Cardiac muscle cell (in vitro differentiated cells and primary cell): ENCODE measurements at places on chromosomes 2 and 18. TPM values are rescaled to one million over a fixed set of nuclear protein-coding genes. Genes with fewer than 3 reads are reported as not detected.

Gene CAPN10
- 57.9 and 62.8 TPM in 2 replicates for polyA plus RNA-seq

Gene COL4A3
- 0.20 and 0.29 TPM in 2 replicates for polyA plus RNA-seq

Gene IL36G
- polyA plus RNA-seq = not detected in 2 replicates

Gene GPR45
- polyA plus RNA-seq = not detected in 2 replicates

Gene GALR1
- polyA plus RNA-seq = not detected in 2 replicates

Gene CAD
- 30.1 and 31.0 TPM in 2 replicates for polyA plus RNA-seq

Gene MAIP1
- 28.3 and 30.6 TPM in 2 replicates for polyA plus RNA-seq

- H3K4me1 ChIP-seq = no peaks in the 10 kb centered on the region
- no peak overlapping the region for H3K27ac ChIP-seq
- no peaks in the 10 kb centered on the region for H3K36me3 ChIP-seq
Observed at GRCh38 chr2:188181067-188181838, 110.4 kb upstream of the GULP1 start.

GRCh38 chr2:222413295-222413911 lies 10.9 kb upstream of the SGPP2 start:
- H3K4me3 ChIP-seq = no peak overlapping the region
- no peak for DNase-seq
- H3K27me3 ChIP-seq = no peaks in the 10 kb centered on the region
- H3K36me3 ChIP-seq = no peaks in the 10 kb centered on the region
- peaks cover 8% of the 10 kb centered on the region for H3K4me1 ChIP-seq

- no peaks in the 10 kb centered on the region for H3K4me1 ChIP-seq
- DNase-seq = no peak
- no peaks in the 10 kb centered on the region for H3K36me3 ChIP-seq
- no peaks in the 10 kb centered on the region for H3K27me3 ChIP-seq
Observed at GRCh38 chr2:168613551-168613950, 157.5 kb downstream of the CERS6 start.

DNA sequence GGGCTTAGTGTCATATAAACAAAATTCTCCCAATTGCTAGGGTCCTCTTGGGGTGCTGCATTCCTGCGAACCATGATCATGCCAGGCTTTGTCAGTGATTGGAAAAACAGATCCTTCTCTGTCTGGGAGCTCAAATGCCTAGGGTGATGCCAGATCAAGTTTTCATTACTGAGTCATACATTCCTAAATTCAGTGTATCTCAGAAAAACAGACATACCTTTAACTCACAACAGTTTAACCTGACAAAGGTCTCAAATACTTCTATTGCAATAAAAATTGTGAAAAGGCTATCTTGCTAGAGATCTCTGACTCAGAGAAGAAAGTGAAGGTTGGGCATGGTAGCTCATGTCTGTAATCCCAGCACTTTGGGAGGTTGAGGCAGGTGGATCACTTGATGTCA lies 86.9 kb downstream of the SH3YL1 start:
- H3K4me1 ChIP-seq = peaks cover 8% of the 10 kb centered on the region
- no peak overlapping the region for H3K4me3 ChIP-seq
- no peak for DNase-seq
- H3K27ac ChIP-seq = no peak overlapping the region
- no peaks in the 10 kb centered on the region for H3K36me3 ChIP-seq
- H3K27me3 ChIP-seq = no peaks in the 10 kb centered on the region

DNA sequence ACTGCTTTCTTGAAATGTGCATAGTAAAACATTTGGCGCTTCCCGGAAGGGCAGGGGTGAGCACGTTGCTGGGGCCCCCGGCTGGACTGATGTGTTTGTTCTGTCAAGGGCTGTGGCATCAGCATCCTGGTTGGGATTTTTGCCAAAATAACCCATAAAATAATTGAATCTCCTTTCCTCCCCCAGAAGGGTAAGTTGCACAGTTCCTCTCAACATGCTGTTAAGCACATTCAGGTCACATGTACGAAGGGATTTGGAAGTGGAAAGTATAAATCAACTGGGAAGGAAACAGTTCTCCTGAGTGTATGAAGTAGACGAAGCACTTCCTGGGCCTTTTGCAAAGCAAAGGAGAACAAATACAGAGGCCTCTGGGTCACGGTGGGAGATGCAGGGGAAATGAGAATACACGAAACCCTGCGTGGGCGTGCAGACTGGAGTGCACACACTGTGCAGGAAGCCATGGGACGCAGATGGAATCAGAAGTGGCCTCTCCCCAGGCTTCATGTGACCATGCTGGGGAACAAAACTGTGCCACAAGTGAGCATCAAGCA lies 183.9 kb downstream of the LPIN1 start:
- H3K27ac ChIP-seq = no peak overlapping the region
- DNase-seq = no peak
- H3K4me1 ChIP-seq = no peaks in the 10 kb centered on the region
- no peaks in the 10 kb centered on the region for H3K36me3 ChIP-seq
- no peaks in the 10 kb centered on the region for H3K27me3 ChIP-seq
- H3K4me3 ChIP-seq = no peak overlapping the region

GRCh38 chr2:172965433-172966212 lies 110.0 kb upstream of the MAP3K20 start:
- no peaks in the 10 kb centered on the region for H3K27me3 ChIP-seq
- DNase-seq = no peak
- H3K4me3 ChIP-seq = no peak overlapping the region
- H3K27ac ChIP-seq = no peak overlapping the region
- H3K4me1 ChIP-seq = no peaks in the 10 kb centered on the region

GRCh38 chr2:189569295-189569910 lies 11.2 kb downstream of the SLC40A1 start:
- H3K36me3 ChIP-seq = no peaks in the 10 kb centered on the region
- DNase-seq = no peak
- no peak overlapping the region for H3K27ac ChIP-seq
- no peaks in the 10 kb centered on the region for H3K4me1 ChIP-seq
- H3K4me3 ChIP-seq = no peak overlapping the region
- H3K27me3 ChIP-seq = peaks cover 68% of the 10 kb centered on the region

DNA sequence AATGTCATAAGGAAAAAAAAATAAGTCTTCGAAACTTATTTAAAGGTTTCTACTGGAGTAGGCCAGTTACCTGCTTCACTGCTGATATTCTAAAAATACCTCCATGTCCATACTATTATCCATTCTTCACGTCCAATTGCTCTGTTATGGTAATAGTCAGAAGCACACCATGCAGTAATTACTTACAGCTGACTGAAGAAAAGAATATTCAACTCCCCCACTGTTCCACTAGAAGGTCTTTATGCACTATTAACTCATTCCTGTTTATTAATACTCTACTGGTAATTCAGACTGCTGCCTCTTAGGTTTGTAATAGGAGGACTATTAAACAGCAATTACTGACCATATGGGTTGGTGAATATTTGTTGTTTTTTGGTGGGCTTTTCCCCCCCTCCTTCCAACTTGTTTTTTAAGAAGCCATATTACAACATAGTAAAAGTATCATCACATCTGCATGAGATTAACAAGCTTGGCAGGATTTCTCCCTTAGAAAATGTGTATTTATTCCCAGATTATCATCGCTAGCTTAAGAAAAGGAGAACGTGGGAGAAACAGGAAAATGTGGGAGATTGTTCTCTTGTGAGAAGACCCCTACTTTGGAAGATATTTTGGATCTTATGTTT lies 806.4 kb upstream of the FANCL start:
- no peaks in the 10 kb centered on the region for H3K36me3 ChIP-seq
- no peak overlapping the region for H3K4me3 ChIP-seq
- peaks cover 6% of the 10 kb centered on the region for H3K4me1 ChIP-seq
- no peak overlapping the region for H3K27ac ChIP-seq
- no peak for DNase-seq
- H3K27me3 ChIP-seq = no peaks in the 10 kb centered on the region

DNA sequence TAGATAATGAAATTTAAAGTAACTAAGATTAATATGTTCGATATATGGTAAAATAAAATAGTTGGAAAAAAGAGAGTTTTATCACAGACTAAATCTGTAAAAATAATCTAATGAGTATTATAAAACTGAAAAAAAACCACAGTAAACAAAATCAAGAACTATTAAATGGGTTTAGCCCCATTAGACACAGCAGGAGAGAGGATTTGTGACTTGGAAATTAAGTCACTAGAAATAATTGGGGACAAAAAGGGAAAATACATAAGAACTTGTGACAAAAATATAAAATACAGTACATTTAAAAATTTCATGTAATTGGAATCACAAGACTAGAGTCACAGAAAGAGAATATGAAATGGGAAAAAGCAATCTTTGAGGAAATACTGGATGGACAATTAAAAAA lies 1114.6 kb upstream of the KLHL29 start:
- no peaks in the 10 kb centered on the region for H3K36me3 ChIP-seq
- no peaks in the 10 kb centered on the region for H3K27me3 ChIP-seq
- no peaks in the 10 kb centered on the region for H3K4me1 ChIP-seq
- no peak overlapping the region for H3K4me3 ChIP-seq
- DNase-seq = no peak

- H3K4me1 ChIP-seq = peaks cover 24% of the 10 kb centered on the region
- H3K4me3 ChIP-seq = peak overlapping the region; percentile 85
- peak; percentile 8 for DNase-seq
- H3K36me3 ChIP-seq = no peaks in the 10 kb centered on the region
- no peaks in the 10 kb centered on the region for H3K27me3 ChIP-seq
Observed at GRCh38 chr2:28750316-28751251, 1.0 kb upstream of the PPP1CB start.

GRCh38 chr2:197360744-197361156 lies 50.2 kb upstream of the ANKRD44 start:
- H3K4me3 ChIP-seq = no peak overlapping the region
- H3K27me3 ChIP-seq = no peaks in the 10 kb centered on the region
- no peak for DNase-seq
- no peak overlapping the region for H3K27ac ChIP-seq

GRCh38 chr2:121884078-121884477 lies 128.6 kb downstream of the TSN start:
- no peak for DNase-seq
- H3K4me3 ChIP-seq = no peak overlapping the region
- H3K27me3 ChIP-seq = no peaks in the 10 kb centered on the region
- no peaks in the 10 kb centered on the region for H3K36me3 ChIP-seq
- H3K4me1 ChIP-seq = no peaks in the 10 kb centered on the region
- no peak overlapping the region for H3K27ac ChIP-seq

DNA sequence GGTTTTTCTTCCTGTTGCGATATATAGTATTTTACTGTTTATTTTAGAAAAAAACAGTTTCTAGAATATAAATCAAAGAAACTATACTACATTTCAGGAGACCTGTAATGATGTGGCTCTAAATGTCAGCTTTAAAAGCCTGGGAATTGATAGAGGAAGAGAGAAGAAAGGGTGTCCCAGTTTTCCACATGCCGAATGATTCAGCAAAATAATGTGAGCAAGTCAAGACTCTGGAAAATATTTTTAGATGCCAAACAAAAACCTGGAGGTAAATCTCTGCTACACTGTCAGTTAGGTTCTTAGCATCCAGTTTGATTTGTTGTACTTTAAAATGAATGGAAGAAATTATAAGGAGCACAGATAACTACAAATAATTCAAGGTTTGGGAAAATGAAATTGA lies 67.1 kb upstream of the DSG1 start:
- no peak for DNase-seq
- no peak overlapping the region for H3K4me3 ChIP-seq
- no peak overlapping the region for H3K27ac ChIP-seq
- H3K4me1 ChIP-seq = peaks cover 7% of the 10 kb centered on the region

GRCh38 chr2:39664232-39664887 lies 1.4 kb upstream of the TMEM178A start:
- H3K27me3 ChIP-seq = peaks cover 29% of the 10 kb centered on the region
- H3K36me3 ChIP-seq = no peaks in the 10 kb centered on the region
- H3K4me1 ChIP-seq = peaks cover 22% of the 10 kb centered on the region
- no peak for DNase-seq

DNA sequence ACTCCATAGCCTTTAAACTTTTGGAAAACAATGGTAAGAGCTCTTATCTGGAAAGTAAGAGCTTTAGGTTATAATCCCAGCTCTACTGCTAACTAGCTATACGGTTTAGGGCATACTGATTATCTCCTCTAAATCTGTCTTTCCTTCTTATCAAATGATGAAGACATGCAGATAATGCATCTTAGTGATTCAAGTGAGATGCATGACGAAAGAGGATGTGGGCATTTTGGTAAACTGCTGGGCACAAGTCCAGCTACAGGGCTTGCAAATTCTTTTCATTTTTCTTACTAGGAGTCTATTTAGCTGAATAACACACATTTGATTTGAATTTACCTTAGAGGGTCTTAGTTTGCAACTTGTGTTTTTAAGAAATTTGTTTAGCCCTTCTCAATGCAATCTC lies 1604.8 kb upstream of the ZEB2 start:
- no peaks in the 10 kb centered on the region for H3K27me3 ChIP-seq
- no peak for DNase-seq
- no peaks in the 10 kb centered on the region for H3K36me3 ChIP-seq
- H3K4me3 ChIP-seq = no peak overlapping the region

- no peaks in the 10 kb centered on the region for H3K27me3 ChIP-seq
- peak; percentile 27 for DNase-seq
- H3K4me1 ChIP-seq = no peaks in the 10 kb centered on the region
- H3K36me3 ChIP-seq = no peaks in the 10 kb centered on the region
Observed at GRCh38 chr2:197159661-197160211, 150.8 kb downstream of the ANKRD44 start.

DNA sequence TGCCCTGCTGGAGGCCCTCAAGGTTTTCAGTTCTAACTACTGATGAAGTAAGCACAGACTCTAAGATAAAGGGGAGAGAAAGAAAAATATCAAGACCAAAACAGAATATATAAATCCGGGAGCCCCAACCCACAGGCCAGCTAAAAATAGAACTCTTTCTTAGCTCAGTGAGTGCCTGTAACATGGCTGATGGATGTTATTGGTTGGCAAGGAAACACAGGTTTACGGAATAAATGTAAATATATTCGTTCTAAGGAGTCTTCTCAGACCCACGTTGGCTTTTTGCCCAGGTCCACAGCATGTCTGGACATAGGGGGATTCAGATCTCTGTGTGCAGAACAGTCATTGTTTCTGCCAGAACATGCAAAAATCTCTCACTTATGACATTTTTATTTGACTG lies 139.0 kb upstream of the SERPINE2 start:
- H3K27ac ChIP-seq = no peak overlapping the region
- no peak overlapping the region for H3K4me3 ChIP-seq
- no peaks in the 10 kb centered on the region for H3K4me1 ChIP-seq
- no peaks in the 10 kb centered on the region for H3K36me3 ChIP-seq
